ENCODE measurements at places on chromosomes 4 and X. TPM values are rescaled to one million over a fixed set of nuclear protein-coding genes. Genes with fewer than 3 reads are reported as not detected.

CYTL1 gene
- not detected for polyA plus RNA-seq

BEND4 gene
- not detected for polyA plus RNA-seq

HTT-AS gene
- polyA plus RNA-seq: not detected

ZFYVE28 gene
- polyA plus RNA-seq: 0.12 TPM

RAB33A gene
- 0.26 TPM for polyA plus RNA-seq

CYBB gene
- not detected for polyA plus RNA-seq

GPRASP1 gene
- polyA plus RNA-seq: 0.38 TPM

HSFX3 gene
- polyA plus RNA-seq: not detected

DNA sequence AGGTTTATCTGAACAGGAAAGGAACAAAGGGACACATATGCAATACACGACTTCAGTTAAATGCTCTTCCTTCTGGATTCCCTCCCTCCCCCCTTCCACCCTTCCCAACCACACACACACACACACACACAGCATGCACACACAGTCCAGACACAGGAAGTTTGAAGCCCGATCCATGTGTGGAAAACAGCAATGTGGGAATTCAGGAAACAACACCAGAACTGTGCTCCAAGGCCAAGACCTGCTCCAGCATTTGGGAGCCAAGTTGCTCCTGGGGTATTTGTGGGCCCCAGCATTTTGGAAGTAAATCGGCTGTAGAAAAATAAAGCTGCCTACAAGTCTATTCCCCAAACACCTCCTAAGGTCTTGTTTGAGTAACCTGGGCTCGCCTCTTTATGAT lies 5.6 kb upstream of the AMOT start:
- no peaks in the 10 kb centered on the region for H3K36me3 ChIP-seq
- no peaks in the 10 kb centered on the region for H3K27me3 ChIP-seq
- no peak overlapping the region for H3K4me3 ChIP-seq
- no peaks in the 10 kb centered on the region for H3K4me1 ChIP-seq
- no peak overlapping the region for H3K27ac ChIP-seq
- no peak for DNase-seq

- no peak overlapping the region for H3K27ac ChIP-seq
- no peak for DNase-seq
- H3K4me1 ChIP-seq: peaks cover 21% of the 10 kb centered on the region
These were observed 16.4 kb upstream of the ABLIM2 start for GRCh38 chr4:8174970-8175369.

DNA sequence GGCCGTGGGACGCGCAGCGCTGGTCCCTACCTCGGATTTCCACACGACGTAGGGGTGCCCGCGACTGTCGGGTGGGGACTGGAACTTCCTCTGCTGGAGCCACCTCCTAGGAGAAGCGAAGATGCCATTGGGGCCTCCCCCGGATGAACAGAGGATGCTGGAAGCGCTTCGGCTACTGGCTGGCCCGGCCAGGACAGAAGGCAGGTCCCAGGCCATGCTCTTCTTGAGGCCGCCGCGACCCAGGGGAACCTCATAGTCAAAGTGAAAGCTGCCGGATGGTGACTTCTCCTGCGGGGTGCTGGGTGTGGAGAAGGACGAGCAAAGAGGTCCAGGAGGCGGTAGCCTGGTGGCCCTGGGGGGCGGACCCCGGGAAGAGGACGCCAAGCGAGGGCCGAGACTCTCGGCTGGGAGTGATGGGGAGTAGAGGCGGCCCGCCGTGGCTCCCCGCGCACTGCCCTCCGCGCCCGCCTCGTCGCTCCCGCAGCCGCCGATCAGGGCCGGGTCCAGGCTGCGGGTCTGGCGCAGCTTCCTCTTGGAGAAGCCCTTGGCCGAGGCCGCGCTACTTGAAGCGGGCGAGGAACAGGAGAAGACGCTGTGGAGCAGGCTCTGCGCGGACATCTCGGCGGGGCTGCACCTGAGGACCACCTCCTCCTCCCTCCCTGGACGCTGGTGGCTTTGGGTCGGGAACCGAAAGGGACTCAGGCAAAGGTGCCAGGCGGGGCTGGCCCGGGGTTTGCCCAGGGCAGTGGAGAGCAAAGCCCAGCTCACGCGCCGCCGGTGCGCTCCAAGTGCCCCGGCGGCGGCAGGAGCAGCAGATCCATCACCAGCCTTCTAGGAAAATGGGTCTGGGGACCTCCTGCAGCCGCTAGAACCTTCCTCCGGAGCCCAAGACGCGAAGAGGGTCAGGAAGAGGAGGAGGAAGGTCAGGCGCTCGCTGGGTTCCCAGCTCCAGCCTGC lies 1.2 kb downstream of the ARHGAP6 start:
- no peaks in the 10 kb centered on the region for H3K27me3 ChIP-seq
- H3K4me1 ChIP-seq: no peaks in the 10 kb centered on the region

DNA sequence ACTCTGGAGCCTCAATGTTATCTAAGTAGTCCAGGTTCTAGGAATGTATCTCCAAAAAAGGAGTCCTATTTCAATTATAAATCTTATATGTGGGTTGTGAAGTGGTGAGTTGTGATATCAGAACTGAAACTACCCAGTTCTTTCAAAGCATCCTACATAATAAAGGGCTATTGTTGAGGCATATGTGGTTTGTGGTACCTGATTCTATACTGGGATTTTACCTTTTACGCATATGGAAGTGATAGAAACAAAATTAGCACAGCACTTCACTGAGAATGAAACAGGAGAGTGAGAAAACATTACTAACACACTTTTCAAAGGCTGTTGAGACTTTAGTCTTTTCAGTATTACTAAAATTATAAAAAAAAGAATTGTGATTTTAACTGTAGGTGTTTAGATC lies 417.7 kb upstream of the GALNT7 start:
- DNase-seq: no peak
- no peak overlapping the region for H3K27ac ChIP-seq
- H3K4me1 ChIP-seq: no peaks in the 10 kb centered on the region
- H3K27me3 ChIP-seq: no peaks in the 10 kb centered on the region
- H3K4me3 ChIP-seq: no peak overlapping the region

GRCh38 chrX:39550795-39551361 lies 546.9 kb downstream of the BCOR start:
- H3K27me3 ChIP-seq: no peaks in the 10 kb centered on the region
- no peak overlapping the region for H3K27ac ChIP-seq
- no peak overlapping the region for H3K4me3 ChIP-seq
- DNase-seq: no peak
- no peaks in the 10 kb centered on the region for H3K36me3 ChIP-seq

DNA sequence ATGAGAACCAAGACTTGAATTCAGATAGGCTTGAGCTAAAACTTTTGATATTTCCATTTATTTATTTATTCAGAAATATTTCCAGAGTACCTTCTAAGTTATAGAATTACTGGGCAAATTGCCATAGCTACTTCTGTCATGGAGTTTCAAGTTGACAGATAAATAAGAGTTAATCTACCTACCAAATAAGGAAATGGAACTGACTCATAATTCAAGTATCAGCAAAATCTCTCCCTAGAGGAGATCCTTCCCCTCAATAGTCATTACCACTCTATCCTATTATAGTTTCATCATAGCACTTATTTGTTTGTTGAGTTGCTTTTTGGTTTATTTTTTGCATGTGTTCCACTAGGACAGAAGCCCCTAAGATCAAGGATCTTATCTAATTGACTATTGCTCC lies 48.8 kb upstream of the CCSER1 start:
- DNase-seq: no peak
- H3K4me3 ChIP-seq: no peak overlapping the region
- H3K4me1 ChIP-seq: no peaks in the 10 kb centered on the region
- H3K27me3 ChIP-seq: no peaks in the 10 kb centered on the region
- no peaks in the 10 kb centered on the region for H3K36me3 ChIP-seq

GRCh38 chr4:113659127-113659526 lies 102.4 kb downstream of the CAMK2D start:
- no peak overlapping the region for H3K4me3 ChIP-seq
- peaks cover 36% of the 10 kb centered on the region for H3K4me1 ChIP-seq
- no peaks in the 10 kb centered on the region for H3K27me3 ChIP-seq
- DNase-seq: peak; percentile 62
- no peak overlapping the region for H3K27ac ChIP-seq
- H3K36me3 ChIP-seq: no peaks in the 10 kb centered on the region

- H3K27me3 ChIP-seq: no peaks in the 10 kb centered on the region
- no peak overlapping the region for H3K4me3 ChIP-seq
- H3K4me1 ChIP-seq: peaks cover 38% of the 10 kb centered on the region
- peak overlapping the region; percentile 63 for H3K27ac ChIP-seq
These were observed 84.6 kb downstream of the THOC2 start for GRCh38 chrX:123648028-123648810.

GRCh38 chr4:7892212-7893019 lies 47.2 kb downstream of the AFAP1 start:
- no peak overlapping the region for H3K4me3 ChIP-seq
- peaks cover 43% of the 10 kb centered on the region for H3K4me1 ChIP-seq
- H3K27me3 ChIP-seq: no peaks in the 10 kb centered on the region
- no peaks in the 10 kb centered on the region for H3K36me3 ChIP-seq
- no peak overlapping the region for H3K27ac ChIP-seq
- DNase-seq: no peak

GRCh38 chr4:3199653-3200422 lies 49.1 kb upstream of the MSANTD1 start:
- H3K27ac ChIP-seq: no peak overlapping the region
- H3K27me3 ChIP-seq: no peaks in the 10 kb centered on the region
- no peak for DNase-seq
- H3K4me1 ChIP-seq: peaks cover 45% of the 10 kb centered on the region
- H3K4me3 ChIP-seq: no peak overlapping the region

DNA sequence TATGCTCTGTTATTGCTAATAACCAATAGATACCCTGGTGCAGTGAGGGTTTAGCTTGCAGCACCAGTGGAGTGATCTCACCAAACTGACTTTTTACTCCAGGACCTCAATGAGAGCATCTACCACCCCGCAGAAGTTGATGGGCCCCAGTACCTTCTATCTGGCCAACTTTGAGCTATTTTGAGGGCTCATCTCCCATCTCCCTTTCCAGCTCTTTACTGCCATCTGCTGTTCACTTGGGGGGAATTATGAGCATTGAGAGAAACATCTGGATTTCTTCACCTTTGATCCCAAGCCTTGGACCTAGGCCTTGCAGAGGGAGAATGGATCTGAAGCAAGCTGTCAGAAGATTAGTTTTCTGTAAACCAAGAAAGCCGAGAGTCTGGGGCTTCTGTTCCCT lies 143.6 kb downstream of the TMEM164 start:
- peaks cover 12% of the 10 kb centered on the region for H3K4me1 ChIP-seq
- no peaks in the 10 kb centered on the region for H3K36me3 ChIP-seq
- H3K27me3 ChIP-seq: no peaks in the 10 kb centered on the region
- H3K4me3 ChIP-seq: no peak overlapping the region
- DNase-seq: peak; percentile 45
- no peak overlapping the region for H3K27ac ChIP-seq

GRCh38 chr4:77893451-77893850 lies 30.8 kb downstream of the MRPL1 start:
- peaks cover 49% of the 10 kb centered on the region for H3K36me3 ChIP-seq
- no peaks in the 10 kb centered on the region for H3K4me1 ChIP-seq
- no peak for DNase-seq
- no peak overlapping the region for H3K27ac ChIP-seq
- no peaks in the 10 kb centered on the region for H3K27me3 ChIP-seq

GRCh38 chrX:135512508-135513129 lies 7.8 kb upstream of the INTS6L start:
- no peak overlapping the region for H3K27ac ChIP-seq
- no peaks in the 10 kb centered on the region for H3K4me1 ChIP-seq
- H3K4me3 ChIP-seq: no peak overlapping the region
- no peak for DNase-seq

GRCh38 chr4:45578874-45579273 lies 545.0 kb downstream of the GABRG1 start:
- H3K4me3 ChIP-seq: no peak overlapping the region
- H3K27ac ChIP-seq: no peak overlapping the region
- no peak for DNase-seq
- H3K27me3 ChIP-seq: no peaks in the 10 kb centered on the region
- H3K4me1 ChIP-seq: no peaks in the 10 kb centered on the region
- no peaks in the 10 kb centered on the region for H3K36me3 ChIP-seq

DNA sequence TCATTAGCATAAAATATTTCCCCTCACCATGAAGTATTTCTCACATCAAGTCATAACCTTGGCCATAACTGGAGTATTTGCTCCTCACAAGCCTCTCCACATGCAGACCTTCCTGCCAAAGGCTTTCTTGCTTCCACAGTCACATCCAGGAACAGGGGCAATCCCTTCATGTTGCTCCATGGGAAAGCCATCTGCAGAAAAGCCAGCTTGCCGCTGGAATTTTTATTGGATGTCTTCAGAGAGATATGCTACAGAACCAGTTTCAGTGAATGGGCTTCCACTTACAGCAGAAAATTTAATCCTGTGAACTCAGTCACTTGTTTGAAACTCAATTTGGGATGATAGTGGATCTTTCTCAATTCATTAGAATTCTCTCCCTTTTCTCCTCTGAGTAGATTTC lies 3.2 kb upstream of the CDKN2AIP start:
- no peaks in the 10 kb centered on the region for H3K27me3 ChIP-seq
- no peak overlapping the region for H3K27ac ChIP-seq
- H3K4me1 ChIP-seq: peaks cover 52% of the 10 kb centered on the region
- H3K4me3 ChIP-seq: no peak overlapping the region
- DNase-seq: no peak

DNA sequence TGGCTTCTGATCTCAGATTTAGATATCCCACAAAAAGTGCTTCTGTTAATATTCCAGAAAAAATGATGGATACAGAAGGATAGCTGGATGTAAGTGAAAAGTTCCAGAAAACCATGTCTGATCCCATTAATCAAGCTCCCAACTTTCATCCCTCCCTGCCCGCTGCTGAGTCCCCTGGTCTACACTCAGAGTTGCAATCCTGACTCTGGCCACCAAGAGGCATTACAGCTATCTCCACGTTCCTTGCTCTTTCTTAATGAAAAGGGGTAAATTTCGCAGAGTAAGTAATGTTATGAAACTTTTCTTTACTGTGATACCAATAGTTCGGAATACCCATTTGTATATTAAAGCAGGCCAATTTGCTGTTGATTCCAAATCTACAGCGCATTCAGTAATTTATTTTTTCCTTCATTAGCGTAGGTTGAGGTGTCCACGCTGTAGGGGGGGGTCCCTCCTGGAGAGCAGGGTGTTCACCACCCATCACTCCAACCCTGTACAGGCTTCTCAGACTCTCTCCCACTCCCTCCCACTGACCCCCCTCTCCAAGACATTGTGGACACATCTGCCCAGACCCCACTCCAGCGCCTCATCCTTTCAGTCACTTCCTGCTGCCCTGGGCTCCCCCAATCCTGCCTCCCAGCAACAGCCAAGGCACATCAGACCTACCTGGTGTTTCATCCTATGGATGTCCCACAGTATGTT lies 55.1 kb downstream of the RAB40A start:
- DNase-seq: peak; percentile 10
- no peaks in the 10 kb centered on the region for H3K36me3 ChIP-seq
- no peaks in the 10 kb centered on the region for H3K27me3 ChIP-seq
- H3K27ac ChIP-seq: no peak overlapping the region

GRCh38 chrX:41320393-41320792 lies 13.6 kb upstream of the DDX3X start:
- no peaks in the 10 kb centered on the region for H3K36me3 ChIP-seq
- no peak for DNase-seq
- no peak overlapping the region for H3K4me3 ChIP-seq
- no peaks in the 10 kb centered on the region for H3K4me1 ChIP-seq
- H3K27me3 ChIP-seq: no peaks in the 10 kb centered on the region
